Amygdala (tissue), 56 donors: ENCODE measurements at places on chromosomes 2 and 18.

GRCh38 chr2:8680822-8681760 is 765 bp upstream of the ID2 start:
- DNase-seq = no peak

GRCh38 chr18:49988101-49988500 is 174.8 kb upstream of the ACAA2 start:
- DNase-seq = no peak

DNA sequence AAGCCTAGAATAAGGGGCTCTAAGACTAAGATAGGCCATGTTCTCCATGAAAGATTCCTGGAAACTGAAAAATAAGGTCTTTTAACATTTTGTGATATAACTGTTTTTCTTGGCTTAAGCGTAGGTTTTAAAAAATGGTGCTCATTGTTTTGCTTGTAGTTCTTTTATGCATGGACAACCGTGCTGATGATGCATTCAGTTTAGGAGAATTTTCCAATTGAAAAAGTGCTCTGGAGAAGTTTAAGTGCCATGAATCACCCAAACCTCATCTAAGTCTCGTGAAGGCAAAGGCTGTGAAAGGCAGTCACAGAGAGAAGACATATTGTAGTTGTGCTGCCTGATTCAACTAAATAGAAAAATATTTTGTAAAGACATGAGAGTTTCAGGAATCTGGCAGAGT is 111.8 kb upstream of the GAREM1 start:
- DNase-seq = no peak

DNA sequence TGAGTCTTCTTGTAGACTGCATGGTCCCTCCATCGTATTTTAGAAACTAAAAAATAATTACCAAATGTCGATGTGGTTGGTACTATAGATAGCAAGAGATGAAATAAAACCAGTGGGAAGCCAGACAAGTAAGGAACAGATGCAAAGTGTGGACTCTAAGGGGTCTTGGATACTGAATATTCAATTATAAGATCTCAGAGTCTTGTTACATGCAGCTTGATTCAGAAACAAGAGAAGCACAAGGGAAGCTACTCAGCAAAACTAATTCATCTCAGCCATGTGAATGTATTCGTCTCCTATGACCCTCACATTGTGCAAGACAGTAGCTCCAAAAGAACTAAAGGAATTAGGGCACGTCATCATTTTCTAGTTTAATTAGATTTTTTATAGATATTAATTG is 80.9 kb downstream of the CDH20 start:
- no peak for DNase-seq

DNA sequence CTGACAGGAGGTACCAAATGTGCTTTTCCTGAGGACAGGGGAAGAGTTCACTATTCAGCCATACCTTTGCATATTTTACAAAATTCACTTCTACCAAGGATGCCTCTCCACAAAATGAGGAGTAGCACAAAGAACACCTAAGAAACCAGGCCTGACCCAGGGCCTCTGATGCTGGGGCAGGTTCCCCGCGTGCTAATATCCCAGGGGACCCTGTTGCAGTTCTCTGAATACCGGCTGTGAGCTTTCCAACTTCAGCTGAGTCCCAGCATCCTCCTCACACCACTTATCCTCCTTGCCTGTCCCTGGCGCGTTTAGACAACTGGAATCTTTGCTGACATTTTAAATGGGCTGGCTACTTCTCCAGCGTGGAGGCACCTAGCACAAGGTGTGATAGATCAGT is 142.3 kb downstream of the BCL2 start:
- DNase-seq = no peak

DNA sequence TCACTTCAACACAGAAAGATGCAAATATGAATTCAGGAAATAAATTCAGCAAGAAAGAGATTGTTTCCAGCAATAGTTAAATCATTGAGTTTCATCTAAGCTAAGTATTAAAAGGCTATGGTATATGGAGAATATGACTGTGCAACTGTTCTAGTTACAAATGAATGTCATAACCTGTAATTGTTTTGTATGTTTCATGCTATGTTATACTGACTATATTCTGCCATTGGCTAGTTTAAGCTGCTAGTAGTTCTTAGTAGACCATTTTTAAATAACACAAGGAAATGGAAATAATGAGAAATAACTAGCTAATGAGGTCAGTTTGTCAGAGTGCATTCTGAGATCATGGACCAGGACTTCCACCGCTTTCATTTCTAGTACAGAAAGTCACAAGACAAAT is 1154.9 kb upstream of the TMEFF2 start:
- DNase-seq = no peak

DNA sequence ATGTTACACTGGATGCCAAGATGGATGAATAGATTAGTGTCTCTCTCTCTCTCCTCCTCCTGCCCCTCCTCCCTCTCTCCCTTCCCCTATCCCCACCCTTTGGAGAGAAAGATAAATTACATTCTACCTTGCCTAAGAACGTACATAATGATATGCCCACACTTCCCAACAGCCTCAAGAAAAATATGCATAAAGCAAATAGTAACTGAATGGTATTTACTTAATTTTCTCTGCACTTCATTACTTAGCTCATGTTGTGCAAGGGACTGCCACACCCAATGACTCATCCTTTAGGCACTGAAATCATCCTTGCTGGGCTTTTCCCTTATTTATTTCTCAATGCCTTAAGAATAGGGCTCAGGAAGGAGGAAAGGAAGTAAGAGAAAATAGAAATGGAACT is 137.3 kb upstream of the PID1 start:
- no peak for DNase-seq

- no peak for DNase-seq
Observed at GRCh38 chr2:195016841-195017240, 640.2 kb upstream of the SLC39A10 start.

- DNase-seq = no peak
Observed at GRCh38 chr2:36459725-36460137, 104.2 kb downstream of the CRIM1 start.

GRCh38 chr2:105732955-105733607 is 11.6 kb upstream of the NCK2 start:
- DNase-seq = no peak

DNA sequence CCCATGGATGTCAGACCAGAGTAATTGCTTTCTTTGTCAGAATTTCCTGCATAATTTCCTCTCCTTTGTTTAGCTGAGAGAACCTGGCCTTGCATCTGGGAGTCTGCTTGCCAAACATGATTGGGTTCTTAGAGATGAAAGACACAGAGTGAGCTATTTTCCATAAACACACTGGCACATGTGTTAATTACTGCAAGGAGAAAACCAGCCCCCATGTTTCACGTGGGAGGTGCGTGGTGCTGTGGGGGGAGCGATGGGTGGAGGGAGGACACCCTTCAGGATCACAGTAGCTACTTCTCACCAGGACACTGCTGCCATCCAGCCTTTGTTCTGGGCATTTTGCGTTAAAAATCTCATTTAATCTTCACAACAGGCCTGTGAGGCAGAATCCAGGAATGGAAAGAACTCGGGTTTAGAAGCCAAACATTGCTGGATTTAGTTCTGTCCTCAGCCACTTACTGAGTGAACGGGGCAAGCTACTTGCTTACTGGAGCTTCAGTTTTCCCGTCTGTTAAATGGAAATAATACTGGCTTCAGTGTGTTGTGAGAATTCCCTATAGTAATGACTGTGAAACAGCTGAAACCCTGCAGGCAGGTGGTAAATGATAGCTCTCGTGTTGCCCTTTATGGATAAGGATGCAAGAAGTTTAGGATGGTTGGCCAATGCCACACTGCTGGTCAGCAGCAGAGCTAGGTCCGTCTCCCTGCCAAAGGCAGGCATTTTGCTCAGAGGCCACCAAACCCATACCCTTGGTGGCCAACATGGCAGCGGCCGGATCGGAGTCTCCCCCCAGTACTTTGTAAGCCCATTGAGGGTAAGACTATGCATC is 100.1 kb upstream of the ASAP2 start:
- no peak for DNase-seq

GRCh38 chr2:197209742-197210408 is 100.7 kb downstream of the ANKRD44 start:
- DNase-seq = no peak

- DNase-seq = no peak
Observed at GRCh38 chr2:118580651-118581050, 266.8 kb downstream of the EN1 start.

DNA sequence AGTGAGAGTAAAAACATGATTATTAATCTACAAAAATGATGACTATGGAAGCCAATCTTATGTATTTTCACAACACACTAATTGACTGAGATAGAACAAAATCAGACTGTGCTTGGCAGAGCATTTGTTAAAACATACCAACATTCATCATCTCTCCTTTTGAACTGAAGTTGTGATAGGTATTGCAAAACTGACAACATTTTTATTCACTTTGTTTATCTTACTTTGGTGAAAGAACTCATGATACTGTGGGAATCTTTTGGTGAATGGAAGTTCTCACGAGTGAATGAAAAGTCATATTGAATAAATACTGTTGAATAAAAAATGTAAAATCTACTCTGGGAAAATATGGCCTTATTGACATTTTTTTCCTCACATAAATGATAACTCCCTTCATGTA is 1430.2 kb upstream of the PIK3C3 start:
- no peak for DNase-seq

GRCh38 chr2:216549926-216550690 is 51.5 kb downstream of the RPL37A start:
- no peak for DNase-seq

- peak; percentile 57 for DNase-seq
Observed at GRCh38 chr2:227871375-227871791, at the start of gene DAW1. Gene DAW1 (plus strand): TSS chr2:227871631. CDS start chr2:227871690, 59 bp downstream.

- no peak for DNase-seq
Observed at GRCh38 chr2:15115776-15116175, 445.4 kb downstream of the NBAS start.

DNA sequence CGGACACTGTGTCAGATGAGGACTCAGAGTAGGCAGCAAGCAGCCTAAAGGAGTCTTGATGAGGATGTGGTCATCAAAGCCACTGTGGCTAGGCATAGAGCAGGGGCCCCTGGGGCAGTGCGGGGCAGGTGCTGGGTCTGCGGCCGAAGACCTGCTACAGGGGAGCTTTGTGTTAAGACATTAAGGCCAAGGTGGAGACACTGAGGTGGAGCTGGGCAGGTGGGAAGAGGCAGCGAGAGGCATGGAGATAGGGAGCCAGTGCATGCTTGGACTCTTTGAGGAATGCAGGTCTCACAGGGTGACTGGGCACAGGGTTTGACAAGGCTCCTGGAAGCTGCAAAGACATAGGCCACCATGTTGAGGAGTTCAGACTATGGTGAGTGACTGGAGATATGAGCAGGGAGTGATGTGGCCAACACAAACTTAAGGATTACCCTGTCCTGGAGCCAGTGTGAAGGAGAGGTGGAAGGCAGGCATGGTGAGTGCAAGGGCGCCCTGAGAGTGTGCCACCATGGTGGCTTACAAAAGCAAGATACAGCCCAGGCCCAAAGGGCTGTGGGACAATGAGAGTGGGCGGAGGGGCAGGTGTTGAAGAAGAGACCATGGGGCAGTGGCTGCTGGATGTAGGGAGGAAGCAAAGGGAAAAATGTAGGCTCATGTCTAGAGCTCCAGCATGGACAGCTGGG is 450.9 kb upstream of the HS6ST1 start:
- DNase-seq = no peak

- DNase-seq = no peak
Observed at GRCh38 chr2:160613466-160614153, 120.0 kb upstream of the RBMS1 start.

- DNase-seq = no peak
Observed at GRCh38 chr2:177881008-177881747, 191.4 kb downstream of the PDE11A start.

GRCh38 chr2:240431271-240431660 is 4.2 kb upstream of the GPC1 start:
- no peak for DNase-seq

GRCh38 chr2:124524155-124524915 is 499.2 kb downstream of the CNTNAP5 start:
- DNase-seq = no peak

GRCh38 chr2:212109792-212110680 is 428.6 kb downstream of the ERBB4 start:
- DNase-seq = no peak

- DNase-seq = no peak
Observed at GRCh38 chr2:871926-872680, 78.5 kb upstream of the SNTG2 start.

- no peak for DNase-seq
Observed at GRCh38 chr2:163701399-163702195, 34.2 kb downstream of the FIGN start.

DNA sequence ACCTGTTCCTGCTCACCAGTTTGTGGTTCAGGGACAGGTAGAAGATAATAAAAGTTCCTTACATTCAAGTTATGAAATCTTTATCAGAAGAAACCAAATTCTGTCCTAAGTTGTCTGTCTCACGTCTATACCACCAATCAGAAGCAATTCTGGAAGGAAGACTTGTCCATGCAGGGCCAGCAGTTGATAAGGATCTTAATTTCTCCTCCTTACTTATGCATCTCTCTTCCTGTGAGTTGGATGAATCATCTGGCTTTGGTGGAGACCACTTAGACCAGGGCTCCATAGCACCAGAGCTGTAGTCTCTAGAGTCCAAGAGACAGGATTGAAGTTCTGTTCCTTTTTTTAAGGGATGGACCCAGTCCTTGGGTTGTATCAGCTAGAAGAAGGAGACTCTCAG is 106.5 kb downstream of the APOB start:
- DNase-seq = no peak

DNA sequence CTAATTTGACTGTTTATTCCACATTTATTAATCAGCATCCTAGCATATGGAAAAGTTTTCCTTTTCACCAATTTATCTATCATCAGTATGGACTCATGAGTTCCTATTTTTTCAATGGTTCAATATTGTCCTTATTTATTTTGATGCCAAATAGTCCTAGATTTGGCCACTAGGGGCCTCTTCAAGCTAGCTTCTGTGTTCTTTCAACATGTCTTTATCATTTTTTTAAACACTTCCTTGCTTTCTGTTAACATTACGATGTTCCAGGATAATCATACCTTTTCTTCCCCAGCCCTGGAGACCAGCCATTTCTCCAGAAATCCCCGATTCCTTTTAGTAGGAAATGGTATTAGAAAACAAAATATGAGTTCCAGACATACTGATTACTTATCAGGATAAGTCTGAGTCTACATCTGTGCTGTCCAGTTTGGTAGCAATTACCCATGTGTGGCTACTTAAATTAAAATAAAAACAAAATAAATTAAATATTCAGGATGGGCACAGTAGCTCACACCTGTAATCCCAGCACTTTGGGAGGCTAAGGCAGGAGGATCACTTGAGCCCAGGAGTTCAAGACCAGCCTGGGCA is 70.6 kb downstream of the RPE start:
- DNase-seq = no peak
